IPS DF 19.7 (cell line): ENCODE measurements at places on chromosomes 13 and 19.

DNA sequence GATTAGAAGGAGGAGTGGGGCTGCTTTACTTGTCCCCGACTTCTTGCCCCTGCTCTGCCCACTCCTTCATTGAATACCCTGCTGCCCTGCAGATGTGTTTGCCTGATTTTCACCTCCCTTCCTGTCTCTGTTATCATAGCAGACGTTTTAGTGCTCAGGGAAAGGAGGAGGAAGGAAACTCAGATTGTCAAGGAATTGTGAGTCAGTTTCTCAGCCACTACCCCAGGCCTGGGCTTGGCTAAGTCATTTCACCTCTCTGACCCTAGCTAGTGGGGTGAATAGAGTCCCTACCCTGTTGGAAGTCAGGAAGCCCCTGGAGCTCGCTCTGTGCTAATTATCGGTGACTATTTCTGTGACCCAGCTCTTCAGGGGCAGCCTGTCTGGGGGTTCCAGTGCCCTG lies 3.9 kb downstream of the BCKDHA start:
- DNase-seq: no peak

GRCh38 chr19:35476149-35476548 lies 14.1 kb downstream of the KRTDAP start:
- no peak for DNase-seq

- DNase-seq: no peak
Observed at GRCh38 chr19:46056536-46056935, 15.7 kb upstream of the IGFL4 start.

DNA sequence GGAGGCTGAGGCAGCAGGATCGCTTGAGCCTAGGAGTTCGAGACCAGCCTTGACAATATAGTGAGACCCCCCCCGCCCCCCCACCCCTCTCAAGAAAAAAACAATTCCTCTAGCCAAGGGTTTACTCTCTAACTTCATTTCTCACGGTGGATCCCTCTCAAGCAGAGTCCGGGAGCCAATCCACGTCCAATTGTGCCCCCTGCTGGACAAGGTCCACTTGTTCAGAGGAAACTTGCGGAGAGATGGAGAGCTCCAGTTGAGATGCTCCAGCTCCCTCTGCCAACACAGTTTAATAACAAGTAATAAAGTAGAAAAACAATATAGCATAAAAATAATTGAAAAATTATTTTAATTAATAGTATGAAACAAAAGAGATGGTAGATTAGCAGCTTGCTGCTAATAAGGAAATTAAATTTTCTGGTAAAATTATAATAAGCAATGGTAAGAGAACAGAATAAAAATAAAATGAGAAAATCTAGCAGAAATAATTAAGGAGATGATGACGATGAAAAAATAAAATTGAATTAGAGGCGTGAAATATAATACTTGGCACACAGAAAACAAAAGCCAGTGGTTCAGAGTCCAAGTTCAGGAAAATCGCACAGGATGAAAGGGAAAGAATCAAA lies 14.5 kb upstream of the SIGLEC14 start:
- no peak for DNase-seq

GRCh38 chr19:29893606-29894284 lies 48.3 kb upstream of the URI1 start:
- no peak for DNase-seq

- no peak for DNase-seq
Observed at GRCh38 chr19:18644196-18645034, 7.6 kb downstream of the KLHL26 start.

GRCh38 chr13:27973291-27973690 lies 4.2 kb upstream of the CDX2 start:
- no peak for DNase-seq

DNA sequence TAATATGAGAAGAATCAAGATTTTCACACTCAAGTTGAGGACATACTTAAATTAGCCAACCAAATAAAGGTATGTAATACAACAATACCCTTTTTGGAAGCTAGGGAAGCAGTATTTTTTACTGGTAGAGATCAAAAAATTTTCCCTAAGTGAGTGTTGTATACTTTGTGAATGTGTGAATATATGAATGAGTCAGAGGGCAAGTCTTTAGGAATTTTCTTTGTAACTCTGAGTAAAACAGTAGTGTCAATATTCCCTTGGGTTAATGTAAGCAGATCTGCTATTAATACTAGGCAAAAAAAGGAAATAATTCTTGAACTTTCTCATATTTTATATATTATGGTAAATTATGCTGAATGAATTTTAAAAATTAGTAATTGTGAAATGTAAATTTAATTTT lies 1161.8 kb upstream of the MIR17HG start:
- no peak for DNase-seq

GRCh38 chr19:18480006-18480691 lies 41.7 kb downstream of the ELL start:
- no peak for DNase-seq

- DNase-seq: no peak
Observed at GRCh38 chr19:48367855-48368254, 3.7 kb downstream of the SYNGR4 start.

GRCh38 chr13:109678459-109678858 lies 107.9 kb downstream of the IRS2 start:
- no peak for DNase-seq

- DNase-seq: no peak
Observed at GRCh38 chr13:107864543-107865317, 350.6 kb downstream of the LIG4 start.

- peak; percentile 63 for DNase-seq
Observed at GRCh38 chr19:5137571-5138124, 168.7 kb downstream of the KDM4B start.

- DNase-seq: no peak
Observed at GRCh38 chr13:54484166-54484565, 1455.6 kb downstream of the OLFM4 start.

DNA sequence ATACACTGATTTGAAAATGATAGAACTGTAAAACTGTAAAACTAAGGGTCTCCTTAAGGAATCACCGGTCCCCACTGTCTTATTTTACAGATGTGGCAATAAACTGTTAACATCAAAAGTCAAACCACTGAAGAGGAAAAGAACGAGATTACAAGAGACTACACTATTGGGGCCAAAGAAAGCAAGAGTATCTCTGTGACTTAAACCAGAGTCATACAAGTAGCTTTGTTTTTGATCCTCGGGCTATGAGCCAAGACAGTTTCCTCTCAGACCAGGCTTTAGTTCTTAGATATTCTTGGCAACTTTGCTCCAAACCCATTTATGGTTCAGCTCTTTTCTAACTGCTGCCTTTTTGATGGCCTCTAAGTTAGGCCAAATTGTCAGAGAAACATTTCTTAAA lies 113.8 kb downstream of the TBC1D4 start:
- no peak for DNase-seq

GRCh38 chr19:49173198-49173597 lies 15.6 kb downstream of the TRPM4 start:
- DNase-seq: no peak

- no peak for DNase-seq
Observed at GRCh38 chr13:66482836-66483235, 747.3 kb downstream of the PCDH9 start.

- no peak for DNase-seq
Observed at GRCh38 chr13:103350147-103350546, 283.9 kb upstream of the SLC10A2 start.

- DNase-seq: no peak
Observed at GRCh38 chr19:23774106-23774505, 15.4 kb upstream of the ZNF681 start.

GRCh38 chr13:21556051-21556450 lies 47.9 kb downstream of the MICU2 start:
- no peak for DNase-seq

- DNase-seq: no peak
Observed at GRCh38 chr13:101706651-101707050, 254.2 kb downstream of the ITGBL1 start.

DNA sequence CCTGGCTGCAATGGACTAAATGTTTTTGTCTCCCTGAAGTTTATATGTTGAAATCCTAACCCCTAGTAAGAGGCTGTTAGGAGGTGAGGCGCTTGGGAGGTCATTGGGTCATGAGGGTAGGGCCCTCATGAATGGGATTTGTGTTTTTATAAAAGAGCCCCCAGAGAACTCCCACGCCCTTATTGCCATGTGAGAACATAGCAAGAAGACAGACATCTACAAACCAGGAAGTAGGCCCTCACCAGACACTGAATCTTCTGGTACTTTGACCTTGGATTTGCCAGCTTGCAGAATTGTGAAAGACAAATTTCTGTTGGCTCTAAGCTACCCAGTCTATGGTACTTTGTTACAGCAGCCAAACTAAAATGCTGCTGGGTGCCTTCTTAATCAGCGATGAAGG lies 96.1 kb upstream of the SPATA13 start:
- DNase-seq: no peak

DNA sequence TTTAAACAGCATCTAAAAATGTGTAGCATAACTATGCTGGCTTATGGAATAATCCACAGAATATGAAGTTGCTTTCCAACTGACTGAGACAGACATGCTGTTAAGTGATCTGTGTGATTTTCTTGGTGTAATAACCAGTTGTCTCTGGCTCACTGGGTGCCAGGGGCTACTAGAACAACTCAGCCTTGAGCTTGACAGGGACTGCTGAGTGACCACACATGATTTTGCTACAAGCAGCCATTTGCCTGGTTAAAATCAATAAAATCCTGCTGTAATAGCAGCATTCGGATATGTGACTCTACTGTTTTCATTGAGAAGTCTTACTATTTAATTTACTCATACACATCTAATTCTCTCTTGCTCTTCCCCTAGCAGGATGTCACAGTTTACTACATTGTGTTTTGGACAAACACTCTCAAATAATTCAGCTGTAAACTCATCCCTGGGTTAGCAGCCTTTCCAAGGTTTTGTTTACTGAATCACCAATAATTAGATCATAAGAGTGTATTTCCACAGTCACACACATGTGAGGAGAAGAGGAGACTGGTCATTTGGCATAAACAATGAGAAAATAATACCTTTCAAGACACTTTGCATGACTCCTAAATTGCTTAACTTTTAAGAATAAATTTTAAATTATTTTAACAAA lies 426.2 kb downstream of the PCDH9 start:
- DNase-seq: no peak

- no peak for DNase-seq
Observed at GRCh38 chr19:277581-278165, 13.5 kb downstream of the PLPP2 start.

DNA sequence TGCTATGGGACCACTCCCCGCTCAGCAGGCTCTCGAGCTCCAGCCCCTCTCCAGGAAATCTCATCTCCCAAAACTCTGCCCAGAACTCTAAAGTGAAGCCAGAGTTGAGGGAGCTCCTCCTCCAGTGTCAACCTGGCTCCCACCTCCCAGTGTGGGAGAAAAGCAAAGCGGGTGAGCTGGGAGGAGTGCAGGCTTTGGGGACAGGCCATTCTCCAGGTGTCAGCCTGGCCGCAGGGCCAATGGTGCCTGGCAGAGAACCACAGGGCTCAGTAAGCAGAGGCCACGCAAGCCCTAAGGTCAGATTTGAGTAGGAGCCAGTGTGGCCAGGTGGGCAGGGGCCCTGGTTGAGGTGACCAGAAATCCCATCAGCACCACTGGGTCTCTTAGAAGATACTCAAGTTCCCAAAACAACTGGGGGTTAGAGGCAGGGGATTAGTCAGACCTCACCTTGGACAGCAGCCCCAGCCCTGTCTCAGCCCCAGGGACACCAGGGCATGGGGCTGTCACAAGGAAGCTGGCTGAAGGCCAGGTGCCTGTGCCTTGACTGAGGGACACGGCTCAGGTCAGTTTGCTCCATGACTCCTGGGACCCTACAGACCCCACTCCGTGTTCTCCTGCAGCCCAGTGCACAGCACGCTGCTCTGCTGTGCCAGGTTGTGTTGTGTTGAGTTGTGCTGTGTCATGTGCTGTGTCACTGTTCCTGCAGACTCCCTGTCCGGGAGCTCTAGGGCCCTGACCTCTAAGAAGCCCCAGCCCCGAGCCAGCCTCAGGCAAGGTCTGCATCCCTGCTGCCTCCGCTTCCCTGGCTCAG lies 2.8 kb upstream of the ZNF181 start:
- no peak for DNase-seq

DNA sequence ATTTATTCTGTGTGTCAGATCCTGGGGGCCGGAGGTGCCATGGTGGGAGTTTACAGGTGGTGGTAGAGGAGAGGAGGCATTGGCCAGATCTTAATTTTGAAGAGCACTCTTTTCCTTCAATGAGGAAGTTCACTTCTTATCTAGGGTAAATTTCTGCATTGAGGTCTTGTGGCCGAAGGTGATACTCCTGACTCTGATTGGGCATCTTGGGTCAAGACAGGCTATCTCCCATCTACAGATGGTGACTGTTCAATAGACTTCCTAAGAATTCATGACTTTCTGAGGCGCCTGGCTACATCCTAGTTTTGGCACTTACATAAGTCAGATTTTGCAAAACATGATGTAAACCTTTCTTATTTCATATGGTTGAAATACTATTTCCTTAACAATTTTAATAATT lies 135.2 kb downstream of the SUCLA2 start:
- DNase-seq: no peak

DNA sequence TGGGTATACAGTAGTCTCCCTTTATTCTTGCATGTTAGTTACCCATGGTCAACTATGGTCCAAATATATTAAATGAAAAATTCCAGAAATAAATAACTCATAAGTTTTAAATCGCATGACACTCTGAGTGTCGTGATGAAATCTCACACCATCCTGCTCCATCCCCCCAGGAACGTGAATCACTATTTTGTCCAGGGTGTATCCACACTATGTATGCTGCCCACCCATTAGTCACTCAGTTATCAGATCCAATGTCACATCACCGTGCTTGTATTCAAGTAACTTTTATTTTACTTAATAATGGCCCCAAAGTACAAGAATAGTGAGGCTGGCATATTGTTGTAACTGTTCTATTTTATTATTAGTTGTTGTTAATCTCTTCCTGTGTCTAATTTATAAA lies 115.8 kb upstream of the SERP2 start:
- DNase-seq: no peak

- no peak for DNase-seq
Observed at GRCh38 chr19:29510701-29511265, 15.0 kb upstream of the VSTM2B start.

GRCh38 chr19:55086730-55087541 lies 11.3 kb downstream of the EPS8L1 start:
- peak; percentile 86 for DNase-seq

- DNase-seq: no peak
Observed at GRCh38 chr19:14542711-14543328, 13.4 kb downstream of the TECR start.

GRCh38 chr19:8085598-8086408 lies 33.2 kb downstream of the CCL25 start:
- DNase-seq: no peak

DNA sequence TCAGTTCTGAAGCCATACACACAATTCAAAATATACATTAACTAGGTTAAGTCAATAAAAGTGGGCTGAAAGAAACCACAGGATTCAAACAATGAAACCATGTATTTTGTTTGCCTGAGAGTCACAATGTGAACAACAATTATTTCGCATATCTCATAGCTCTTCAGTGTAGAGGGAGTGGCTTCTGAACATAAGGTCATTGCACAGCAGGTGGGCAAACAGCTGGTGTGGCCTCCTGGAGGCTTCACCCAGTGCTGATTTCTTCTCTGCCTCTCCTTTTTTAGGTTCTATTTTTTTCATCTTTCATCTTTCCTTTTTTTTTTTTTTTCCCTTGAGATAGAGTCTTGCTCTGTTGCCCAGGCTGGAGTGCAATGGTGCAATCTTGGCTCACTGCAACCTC lies 40.4 kb upstream of the ZNF254 start:
- DNase-seq: no peak
